GM04504 (cell line): ENCODE measurements at places on chromosomes 6 and 20.

DNA sequence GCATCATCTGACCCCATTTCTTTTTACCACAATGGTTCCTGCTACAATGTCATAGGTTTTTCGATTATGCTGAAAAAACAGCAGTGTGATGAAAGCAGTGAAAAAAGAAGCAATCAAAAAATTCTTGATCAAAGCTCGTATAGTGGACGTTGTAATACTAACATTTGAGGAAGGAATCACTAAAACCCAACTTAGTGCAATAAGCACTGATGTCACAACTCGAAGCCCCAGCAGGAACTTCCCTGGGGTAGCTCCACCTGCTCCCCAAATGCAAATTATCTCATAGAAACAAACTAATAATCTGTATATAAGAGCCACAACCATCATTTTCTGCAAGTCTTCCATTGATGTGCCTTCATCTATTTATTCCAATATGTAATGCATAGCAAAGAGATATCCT, 285.6 kb upstream of the SGK1 start:
- no peak for DNase-seq

DNA sequence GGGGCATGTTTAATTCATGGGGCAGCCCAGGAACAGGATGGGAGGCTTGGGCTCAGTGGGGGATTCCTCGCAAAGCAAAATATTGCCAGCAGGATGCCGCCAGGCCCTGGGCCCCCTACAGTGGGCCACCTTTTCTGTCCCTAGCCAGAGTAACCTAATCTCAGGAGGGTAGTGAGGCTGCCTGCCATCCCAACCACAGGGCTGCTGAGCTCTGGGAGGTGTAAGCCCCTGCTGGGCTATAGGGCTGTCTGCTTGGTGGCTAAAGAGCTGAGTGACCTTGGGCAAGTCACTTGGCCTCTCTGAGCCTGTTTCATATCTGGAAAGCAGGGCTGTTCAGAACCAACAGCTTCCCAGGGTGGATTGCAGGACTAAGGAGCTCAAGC, 35.7 kb upstream of the CDH22 start:
- no peak for DNase-seq

DNA sequence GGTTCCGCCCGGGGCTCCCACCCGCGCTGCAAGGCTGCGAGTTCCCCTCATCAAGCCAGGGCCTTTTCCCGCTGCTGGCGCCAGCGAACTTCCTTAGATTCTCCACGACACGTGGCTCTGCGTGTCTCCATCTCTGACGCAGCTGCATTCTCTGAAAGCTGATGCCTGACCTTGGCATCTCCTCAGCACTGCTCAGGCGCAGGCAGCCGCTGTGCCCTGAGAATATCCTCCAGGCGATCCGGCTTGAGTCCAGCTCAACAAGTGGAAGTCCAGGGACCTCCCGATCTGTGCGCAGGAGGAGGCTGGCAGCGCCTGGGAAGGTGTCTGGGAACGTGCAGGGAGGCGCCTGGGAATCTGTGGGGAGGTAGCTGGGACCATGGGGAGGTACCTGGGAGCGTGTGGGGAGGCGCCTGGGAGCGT, 171.2 kb upstream of the THBS2 start:
- no peak for DNase-seq

- DNase-seq: no peak
Measured at GRCh38 chr6:28742668-28743270, 181.0 kb downstream of the TRIM27 start.
